ENCODE measurements at places on chromosomes 5 and 9.

- DNase-seq, result no peak
Measured at GRCh38 chr5:71955723-71956122, 151.6 kb upstream of the MAP1B start.

DNA sequence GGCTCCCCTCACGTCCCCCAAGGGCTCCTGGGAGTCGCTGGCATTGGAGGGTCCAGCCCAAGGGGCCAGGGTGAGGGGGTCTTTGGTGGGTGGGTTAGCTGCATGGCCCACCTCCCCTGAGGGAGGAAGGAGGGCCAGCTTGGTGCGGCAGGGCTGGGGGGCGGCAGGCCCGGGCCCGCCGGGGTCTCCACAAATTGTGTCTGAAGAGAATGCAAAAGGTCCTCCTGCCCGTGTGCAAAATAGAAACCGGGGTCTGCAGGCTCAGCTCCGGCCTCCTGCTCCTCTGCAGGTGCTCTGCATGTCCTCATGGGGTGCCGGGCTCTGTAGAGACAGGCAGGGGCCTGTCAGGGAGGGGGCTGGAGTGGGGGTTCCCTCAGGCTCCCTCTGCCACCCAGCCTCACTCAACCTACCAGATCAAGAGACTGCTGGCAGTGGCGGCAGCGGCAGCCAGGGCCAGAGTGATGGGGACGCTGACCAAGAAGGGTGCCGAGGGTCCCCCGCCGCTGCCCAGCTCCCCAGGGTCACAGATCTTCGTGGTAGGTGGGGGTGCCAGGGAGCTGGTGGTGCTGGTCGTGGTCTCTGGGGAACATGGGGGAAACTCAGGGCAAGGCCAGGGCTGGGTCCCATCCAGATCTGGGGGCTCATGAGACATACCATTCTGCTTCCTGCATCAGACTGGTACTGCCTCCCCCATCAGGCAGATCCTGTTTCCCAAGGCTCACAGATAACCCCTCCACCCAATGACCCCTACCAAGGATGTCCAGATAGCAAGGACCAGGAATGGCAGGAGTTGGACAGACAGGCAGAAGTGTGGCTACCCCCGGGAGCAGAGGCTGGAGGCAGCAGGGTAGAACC is 29.2 kb upstream of the ENHO start:
- no peak for DNase-seq

- DNase-seq, result peak; percentile 3
Measured at GRCh38 chr5:40689438-40689837, 9.7 kb downstream of the PTGER4 start.

DNA sequence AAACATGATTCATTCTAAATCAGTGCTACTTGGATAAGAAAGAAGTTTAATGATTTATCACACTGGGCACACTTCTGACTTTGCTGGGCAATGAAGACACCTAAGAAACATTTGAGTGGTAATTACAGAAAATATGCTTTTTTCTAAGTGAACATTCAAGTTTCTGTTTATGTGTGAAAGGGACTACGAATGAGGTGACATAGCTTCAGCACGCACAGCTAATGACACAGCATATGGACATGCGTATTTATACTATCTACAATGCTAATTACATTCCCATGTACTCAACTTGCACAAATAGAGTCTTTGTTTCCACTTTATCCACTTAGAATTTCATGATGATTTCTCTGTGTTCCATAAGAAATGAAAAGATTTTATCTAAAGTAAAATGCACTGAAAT is 40.6 kb downstream of the FREM1 start:
- no peak for DNase-seq

- no peak for DNase-seq
Measured at GRCh38 chr9:107698779-107699178, 209.2 kb upstream of the KLF4 start.
